Activated CD8-positive, alpha-beta memory T cell treated with anti-CD3 and anti-CD28 coated beads for 1 hour (primary cell): ENCODE measurements at places on chromosomes 13 and 19.

DNA sequence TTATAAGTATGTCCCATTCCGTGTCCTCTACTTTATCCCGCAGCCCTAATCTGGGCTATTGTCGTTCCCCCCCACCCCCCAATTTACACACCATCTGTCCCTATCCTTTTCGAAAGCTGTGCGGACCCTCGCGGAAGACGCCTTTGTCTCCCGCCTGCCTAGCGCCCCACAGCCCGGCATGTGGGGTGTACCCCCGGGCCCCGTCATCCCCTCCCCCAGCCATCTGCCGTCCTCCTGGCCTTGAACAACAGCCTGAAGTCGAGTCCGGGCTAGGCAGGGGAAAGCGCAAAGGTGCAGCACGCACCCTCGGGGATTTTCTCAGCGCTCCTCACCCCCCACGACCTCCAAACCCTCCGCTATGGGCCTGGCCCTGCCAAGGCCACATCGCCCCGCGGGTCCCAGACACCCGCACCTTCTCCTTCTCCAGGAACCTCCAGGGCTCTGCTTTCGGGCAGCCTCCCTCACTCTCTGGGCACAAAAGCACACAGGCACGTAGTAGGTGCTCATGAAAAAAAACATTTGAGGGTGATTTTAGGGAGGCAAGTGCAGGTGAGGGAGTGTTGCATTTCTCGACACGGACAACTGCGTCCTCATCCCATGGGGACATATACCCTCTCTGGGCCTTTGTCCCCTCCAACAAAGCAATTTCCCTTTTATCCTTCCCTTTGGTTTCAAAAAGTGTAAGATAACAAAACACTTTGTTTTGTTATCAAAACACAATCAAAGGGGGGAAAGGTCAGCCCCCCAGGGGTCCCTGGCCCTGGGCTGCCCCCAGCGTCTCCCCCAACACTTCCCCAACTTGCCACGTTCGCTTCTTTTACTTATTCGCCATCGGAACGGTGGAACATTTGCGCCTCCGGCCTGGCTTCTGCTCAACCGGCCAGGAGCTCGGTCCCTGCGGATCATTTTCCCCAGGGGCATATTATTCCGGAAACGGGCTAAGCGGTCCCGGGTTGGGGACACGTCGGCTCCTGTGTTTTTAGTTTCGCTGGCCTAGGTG lies 16.4 kb downstream of the CCDC124 start:
- DNase-seq: no peak

- DNase-seq: no peak
These were observed 337.0 kb upstream of the SLC10A2 start for GRCh38 chr13:103403148-103403740.

DNA sequence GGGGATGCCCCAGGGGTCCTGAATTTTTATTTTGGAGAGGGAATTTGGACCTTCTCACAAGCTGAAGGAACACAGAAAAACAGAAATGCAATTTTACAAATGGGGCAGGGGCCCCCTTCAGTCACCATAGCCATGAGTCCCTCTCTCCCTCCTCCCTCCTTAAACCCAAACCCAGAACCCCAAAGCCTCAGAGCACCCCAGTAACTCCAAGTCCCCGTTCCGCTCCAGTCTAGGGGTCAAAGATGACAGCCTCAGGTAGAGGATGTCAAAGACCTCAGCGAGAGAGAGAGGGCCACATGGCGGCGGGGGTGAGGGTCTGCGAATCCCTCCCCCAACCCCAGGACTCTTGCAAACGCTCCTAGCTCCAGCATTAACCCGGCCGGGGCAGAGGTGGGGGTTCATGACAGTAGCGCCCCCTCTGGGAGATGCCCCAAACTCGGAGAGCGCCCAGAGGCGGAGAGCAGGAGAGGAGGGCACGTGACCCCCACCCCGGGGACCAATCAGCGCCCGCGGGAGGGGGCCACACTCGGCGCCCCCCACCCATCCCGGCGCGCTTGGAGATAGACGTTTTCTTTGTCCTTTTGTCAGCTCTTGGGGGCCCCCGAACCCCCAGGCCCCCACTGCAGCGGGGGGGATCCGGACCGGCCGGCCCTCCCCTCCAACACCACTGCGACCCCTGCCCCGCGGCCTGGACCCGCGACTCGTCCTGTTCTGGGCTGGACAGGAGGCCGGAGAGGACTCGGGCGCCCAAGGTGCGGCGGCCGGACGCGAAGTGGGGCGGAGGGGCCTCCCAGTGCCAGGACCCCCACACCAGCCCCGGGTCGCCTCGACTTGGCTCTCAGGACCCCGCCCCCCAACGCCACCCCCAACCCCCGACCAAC lies 20.8 kb upstream of the SEMA6B start:
- no peak for DNase-seq

DNA sequence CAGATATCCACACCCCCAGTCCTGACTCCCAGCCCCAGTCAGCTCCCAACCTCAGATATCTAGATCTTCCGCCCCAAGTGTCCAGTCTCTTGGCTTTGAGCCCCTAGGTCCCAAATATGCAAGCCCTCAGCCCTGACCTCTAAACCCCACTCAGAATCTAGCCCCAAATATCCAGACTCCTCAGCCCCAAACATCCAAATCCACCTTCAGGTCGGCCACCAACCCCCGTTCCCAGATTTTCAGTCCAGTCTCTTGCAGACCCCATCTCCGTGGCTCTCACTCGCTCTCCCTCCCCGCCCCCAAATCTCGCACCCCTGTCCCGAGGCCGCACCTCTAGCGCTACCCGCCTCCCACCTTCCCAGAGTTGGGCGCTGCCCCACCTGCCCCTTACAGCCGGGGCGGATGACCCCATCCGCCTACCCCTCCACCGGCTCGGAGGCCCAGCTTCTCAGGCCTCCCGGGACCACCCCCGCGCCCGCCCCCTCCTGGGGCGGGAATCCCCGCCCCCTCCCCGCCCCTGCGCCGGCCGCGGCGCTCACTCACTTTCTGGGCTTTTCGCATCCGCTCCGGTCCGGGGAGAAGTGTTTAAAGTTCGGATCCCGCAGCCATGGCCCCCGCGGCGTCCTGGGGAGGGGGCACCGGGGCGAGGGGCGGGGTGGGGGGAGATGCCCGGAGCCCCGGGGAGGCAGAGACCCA lies 604 bp downstream of the ERFL start:
- no peak for DNase-seq

DNA sequence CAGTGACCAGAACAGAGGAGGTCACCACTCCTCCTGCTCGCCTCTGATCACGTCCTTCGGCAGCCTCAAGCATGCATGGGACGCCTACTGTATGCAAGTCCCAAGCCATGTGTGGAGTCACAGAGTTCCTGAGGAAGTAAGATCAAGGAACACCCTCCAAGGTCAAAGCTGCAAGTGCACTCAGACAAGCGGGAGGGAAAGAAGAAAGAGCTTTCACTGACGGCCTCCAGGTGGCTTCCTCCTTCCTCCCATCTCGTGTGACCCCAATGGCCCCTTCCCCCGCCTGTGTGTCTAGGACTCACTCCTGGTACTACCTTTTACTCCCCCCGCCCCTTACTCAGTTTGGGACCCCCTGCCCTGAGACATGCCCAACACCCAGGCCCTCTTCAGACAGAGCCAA lies 6.1 kb downstream of the HAUS8 start:
- no peak for DNase-seq

GRCh38 chr13:44407891-44408290 lies 34.3 kb downstream of the SERP2 start:
- no peak for DNase-seq

DNA sequence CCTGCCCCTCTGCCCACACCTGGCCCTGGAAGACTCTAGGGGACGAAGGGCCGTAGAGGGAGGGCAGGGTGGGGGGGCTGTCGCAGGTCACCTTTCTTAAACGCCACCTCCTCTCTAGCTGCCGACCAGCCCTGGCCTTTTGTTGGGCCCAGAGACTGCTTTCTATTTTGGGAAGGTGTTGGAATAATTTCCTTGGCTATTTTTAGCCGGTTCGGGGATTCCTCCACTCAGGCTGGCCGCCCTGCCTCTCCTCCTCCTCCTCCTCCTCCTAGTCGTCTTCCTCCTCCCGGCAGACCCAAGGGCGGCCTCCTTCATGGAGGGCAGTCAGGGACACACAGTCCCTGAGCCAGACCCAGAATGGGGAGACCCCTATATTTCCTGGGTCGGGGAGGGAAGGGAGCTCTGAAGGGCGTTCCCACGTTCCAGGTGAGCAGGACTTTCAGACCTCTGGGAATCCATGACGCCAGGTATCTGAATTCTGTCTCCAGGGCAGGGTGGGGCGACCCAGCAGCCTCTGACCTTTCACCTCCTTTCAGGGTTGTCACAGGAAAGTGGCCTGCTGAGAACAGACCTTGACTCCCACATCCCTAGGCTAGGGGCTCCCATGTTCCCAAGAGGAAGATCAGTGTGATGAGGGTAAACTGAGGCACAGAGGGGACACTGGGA lies 19.9 kb downstream of the GADD45B start:
- DNase-seq: no peak

DNA sequence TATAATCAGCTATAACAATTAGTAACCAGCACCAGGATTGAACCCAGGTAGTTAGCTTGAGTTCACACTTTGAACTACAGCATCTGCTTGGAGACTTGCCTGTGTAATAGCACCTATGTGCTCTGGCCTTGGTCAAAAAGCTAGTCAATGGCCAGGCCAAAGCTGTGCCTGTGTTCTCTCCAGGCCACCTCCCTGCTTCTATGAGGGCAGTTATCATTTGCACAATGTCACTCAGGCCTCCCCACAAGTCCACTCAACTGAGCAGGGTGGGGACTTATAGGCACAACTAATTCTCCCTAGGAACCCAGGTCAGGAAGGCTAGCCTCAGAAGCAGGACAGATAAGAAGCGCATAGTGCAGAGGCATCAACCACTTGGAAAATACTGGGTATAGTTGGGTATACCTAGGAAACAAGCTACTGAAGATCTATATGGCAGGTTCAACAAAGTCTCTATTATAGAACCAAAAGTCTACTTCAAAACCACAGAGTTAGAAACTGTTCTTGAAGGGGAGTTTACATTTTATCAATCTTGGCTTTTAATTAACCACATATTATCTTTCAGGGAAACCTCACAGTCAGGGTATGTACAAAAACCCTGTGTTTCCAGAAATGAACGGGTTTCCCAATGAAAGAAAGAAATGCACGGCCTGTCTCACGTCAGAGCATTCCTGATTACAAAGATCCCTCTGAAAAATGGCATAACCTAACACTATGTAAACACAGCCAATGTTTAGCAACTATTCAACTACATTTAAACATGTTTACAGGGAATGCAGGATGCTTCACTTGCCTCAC lies 140.9 kb downstream of the ABCC4 start:
- DNase-seq: no peak

DNA sequence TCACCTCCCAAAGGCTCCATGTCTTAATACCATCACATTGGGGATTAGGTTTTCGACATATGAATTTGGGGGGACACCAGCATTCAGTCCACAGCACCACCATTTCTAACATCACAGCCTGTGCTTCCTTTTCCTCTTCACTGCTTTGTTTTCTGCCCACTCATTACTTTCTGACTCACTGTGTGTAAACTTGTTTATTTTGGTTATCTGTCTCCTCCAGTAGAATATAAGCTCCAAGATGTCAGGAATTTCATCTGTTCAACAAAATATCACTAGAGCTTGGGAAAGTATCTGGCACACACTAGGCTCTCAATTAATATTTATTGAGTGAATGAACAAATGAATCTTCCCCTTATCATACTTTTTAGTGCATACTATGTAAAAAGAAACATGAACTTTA lies 152.0 kb downstream of the NUFIP1 start:
- DNase-seq: no peak

DNA sequence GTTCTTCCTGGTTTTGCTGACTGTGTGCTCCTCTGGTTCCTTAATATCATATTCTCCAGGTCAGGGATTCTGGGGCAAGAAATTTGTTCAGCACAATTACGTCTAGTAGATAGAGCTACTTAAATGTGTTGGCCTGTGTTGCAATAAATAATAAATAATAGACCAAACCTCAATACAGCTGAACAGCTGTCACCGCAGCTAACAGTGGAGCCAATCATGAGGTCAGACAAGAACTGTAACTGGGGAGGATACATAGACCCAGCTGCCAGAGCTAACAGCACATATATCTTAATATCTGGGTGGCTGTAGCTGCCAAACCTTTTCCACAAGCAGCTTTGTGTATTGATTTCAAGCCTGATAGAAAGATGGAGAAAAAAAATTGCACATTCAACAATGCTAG lies 1596.3 kb upstream of the PCDH20 start:
- DNase-seq: no peak

DNA sequence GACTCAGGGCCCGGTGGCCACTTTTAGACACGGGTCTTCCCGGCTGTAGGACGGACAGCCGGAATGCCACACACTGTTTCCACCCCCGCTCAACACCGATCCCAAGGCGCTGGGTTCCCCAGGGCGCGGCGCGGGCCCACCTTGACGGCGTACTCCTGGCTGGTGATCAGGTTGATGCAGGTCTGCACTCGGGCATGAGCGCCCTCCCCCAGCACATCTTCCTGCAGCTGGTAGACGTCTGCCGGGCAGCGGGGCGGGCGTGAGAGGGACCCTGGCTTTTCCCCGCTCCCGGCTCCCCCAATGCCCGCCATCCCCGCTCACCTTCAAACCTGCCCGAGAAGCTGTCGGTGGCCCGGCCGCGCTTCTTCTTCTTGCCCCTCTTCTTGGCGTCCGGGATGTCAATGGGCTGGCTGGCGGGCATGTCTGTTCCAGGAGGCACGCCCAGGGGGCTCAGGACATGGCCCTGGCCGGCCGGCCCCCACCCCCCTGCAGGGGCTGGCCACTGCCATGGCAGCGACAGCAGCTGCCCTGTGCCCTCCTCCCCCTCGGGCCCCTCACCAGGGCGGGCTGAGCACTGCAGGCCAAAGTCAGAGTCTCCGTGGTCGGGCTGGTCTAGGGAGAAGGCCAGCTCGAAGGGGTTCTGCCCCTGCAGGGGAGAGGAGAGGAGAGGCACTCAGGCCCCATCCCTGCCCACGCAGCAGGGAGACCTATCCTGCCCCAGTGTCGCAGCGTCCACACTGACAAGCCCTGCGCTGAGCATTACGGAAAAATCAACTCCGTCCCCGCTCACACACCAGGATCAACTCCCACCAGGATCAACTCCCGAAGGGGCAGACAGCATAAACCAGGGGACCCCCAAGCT lies 4.8 kb downstream of the MKNK2 start:
- no peak for DNase-seq

- DNase-seq: no peak
These were observed 172.9 kb downstream of the UGGT2 start for GRCh38 chr13:95880331-95880730.

DNA sequence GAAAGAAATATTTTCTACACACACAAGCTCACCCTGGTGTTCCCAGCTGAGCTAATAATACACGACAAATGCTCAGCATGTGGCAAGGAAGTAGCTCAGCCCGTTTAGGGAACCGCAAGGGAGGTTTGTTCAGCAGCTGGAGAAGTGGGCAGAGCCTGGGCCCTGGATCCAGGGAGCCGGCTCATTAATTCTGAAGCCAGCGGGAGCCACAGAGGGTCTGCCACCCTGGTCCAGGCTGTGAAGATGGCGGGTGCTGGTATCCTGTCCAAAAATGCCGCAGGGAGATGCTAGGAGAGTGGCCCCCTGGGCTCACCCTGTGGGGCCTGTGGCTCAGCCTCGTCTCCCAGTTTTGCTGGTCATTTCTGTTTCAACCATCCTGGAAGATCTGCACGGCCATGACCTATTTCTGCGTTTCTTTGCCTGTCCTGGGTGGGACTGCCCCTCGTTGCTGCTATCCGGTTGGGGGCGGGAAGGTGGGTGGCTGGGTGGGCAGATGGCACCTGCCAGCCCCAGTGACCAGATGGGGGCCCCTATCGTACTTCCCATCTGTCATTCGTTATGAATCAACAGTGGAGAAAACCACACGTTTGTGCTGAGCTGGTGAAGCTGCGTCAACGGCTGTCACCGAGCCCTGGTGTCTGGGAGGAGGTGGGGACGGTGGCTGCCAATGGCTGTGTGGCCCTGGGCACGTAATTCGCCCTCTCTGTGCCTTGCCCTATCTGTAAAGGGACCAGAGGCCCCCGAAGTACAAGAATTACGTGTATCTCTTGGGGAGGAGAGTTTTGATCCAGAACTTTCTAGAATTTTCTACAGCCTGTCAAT lies 2.7 kb upstream of the GNA15 start:
- peak; percentile 39 for DNase-seq
